ENCODE measurements at places on chromosomes 12 and 14.

DNA sequence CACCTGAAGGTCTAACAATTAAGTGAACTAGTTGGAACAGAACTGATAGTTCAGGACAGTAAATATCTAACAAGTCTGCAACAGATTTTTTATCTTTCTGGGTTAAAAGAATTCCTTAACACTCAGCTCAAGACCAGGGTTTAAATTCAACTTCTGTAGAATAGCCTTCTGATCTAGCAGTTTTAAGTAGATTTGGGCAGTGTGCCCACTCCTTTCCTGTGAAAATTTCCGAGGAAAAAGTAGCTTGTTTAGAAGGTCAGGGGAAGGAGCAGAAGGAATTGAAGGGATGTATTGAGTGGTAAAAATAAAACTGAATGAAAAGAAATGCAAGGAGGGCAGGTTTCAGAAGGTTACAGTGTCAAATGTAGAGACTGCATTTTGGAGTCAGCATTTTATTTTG lies 45.8 kb downstream of the ATL1 start:
- no peak for DNase-seq

- no peak for DNase-seq
These were observed 62.3 kb downstream of the SUSD6 start for GRCh38 chr14:69673578-69674305.

DNA sequence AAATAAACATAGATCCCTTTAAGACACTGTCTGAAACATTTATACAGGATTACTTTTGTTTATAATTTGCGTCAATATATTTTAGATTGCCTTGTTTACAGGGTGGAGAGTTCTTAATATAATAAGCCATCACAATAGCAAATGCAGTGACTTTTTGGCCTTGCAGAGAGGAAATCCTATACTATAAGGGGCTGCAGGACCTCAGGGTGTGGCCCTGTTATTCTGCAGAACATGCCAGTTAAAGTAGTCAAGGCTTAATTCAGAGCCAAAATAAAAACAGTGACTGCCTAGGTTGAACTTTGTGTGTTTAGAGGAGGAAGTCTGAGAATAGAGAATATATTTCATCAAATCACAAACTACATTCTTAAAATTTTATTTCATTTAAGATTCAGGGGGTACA lies 381.6 kb downstream of the DUSP6 start:
- no peak for DNase-seq

DNA sequence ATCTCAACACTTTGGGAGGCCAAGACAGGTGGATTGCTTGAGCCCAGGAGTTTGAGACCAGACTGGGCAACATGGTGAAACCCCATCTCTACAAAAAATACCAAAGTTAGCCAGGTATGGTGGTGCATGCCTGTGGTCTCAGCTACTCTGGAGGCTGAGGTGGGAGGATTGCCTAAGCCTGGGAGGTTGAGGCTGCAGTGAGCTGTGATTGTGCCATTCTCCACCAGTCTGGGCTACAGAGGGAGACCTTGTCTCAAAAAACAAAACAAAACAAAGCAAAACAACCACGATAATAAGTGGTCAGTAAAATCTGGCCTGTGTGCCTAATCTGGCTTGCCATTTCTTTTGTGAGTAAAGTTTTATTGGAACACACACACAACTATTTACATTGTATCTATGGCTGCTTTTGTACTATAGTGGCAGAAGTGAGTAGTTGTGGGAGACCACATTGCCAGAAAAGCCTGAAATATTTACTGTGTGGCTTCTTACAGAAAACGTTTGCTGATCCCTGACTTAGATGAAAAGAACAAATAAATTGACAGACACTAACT lies 19.4 kb upstream of the KLRG1 start:
- DNase-seq = no peak

GRCh38 chr14:22819151-22819988 lies 4.1 kb upstream of the SLC7A7 start:
- no peak for DNase-seq

- no peak for DNase-seq
These were observed 12.2 kb downstream of the EVL start for GRCh38 chr14:100077441-100077840.

- DNase-seq = peak; percentile 41
These were observed 4.9 kb downstream of the PTGDR start for GRCh38 chr14:52272375-52272774.

- no peak for DNase-seq
These were observed 1387.5 kb downstream of the LRFN5 start for GRCh38 chr14:42994051-42994736.

- no peak for DNase-seq
These were observed 32.7 kb downstream of the RTRAF start for GRCh38 chr14:52021957-52022600.

GRCh38 chr12:15044471-15044870 lies 71.6 kb downstream of the PDE6H start:
- DNase-seq = no peak

GRCh38 chr12:127607146-127607725 lies 659.7 kb upstream of the TMEM132C start:
- DNase-seq = no peak

DNA sequence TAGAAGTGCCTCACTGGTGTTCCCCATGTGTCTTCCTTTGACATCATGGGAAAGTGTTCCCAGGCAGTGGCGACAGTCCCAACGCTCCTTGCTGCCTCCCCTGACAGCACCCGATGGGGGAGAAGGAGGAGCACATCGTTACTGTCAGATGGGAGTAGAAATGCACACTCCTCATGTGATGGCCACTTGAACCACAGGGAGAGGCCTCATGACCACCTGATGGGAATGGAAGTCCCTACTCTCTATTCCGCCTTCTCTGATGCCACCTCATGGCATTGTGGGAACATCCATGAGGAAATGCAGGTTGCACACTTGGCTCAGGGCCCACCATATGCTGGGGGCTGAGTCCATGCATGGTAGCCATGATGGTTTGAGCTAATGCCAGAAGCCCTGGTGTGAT lies 14.3 kb upstream of the CORO1C start:
- DNase-seq = no peak

GRCh38 chr12:2797721-2798418 lies 3.1 kb downstream of the FKBP4 start:
- no peak for DNase-seq

DNA sequence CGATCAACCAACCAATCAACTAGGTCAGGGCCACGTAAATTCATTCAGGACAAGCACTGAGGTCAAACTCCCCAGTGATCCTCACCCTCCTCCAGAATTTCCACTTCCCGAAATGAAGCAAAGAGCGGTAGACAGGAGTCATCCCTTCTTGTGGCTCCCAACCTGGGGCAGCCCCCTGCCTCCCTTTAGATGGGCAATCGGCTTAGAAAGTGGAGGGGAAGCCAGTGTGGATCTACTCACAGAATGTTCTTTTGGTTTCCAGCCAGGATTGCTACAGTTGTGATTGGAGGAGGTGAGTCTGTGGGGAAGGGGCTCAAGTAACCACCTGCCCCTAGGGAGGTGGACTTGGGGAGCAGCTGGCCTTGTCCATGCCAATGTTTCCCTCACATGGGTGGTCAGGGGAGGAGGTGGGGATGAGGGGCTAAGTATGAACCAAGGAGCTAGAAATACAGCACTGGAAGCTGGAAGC lies 4.1 kb downstream of the IFI27 start:
- DNase-seq = no peak

GRCh38 chr12:113142173-113142885 lies 6.8 kb upstream of the RASAL1 start:
- peak; percentile 52 for DNase-seq

- no peak for DNase-seq
These were observed 884 bp downstream of the CAPRIN2 start for GRCh38 chr12:30753751-30754382.

DNA sequence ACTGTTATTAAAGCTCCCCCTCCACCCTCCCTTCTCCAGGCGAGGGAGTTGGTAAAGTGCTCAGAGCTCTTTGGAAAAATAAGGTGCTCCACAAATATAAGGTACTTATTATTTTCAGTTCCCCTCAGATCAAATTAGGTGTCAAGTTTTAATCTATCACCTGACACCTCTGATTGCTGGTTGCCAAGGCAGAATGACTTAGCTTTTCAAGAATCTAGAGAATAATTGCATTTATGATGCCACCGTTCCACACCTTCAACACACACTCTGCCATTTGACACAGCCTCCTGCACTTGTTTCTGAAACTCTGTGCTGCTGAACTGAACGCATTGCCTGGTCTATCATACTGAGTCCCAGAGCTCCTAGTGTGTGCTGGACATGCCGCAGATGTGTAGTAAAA lies 128.6 kb downstream of the CRACR2A start:
- DNase-seq = no peak

GRCh38 chr14:76491172-76491930 lies 115.4 kb downstream of the ESRRB start:
- no peak for DNase-seq

GRCh38 chr12:71878208-71878607 lies 38.6 kb downstream of the TBC1D15 start:
- DNase-seq = no peak

- no peak for DNase-seq
These were observed 22.5 kb downstream of the E2F7 start for GRCh38 chr12:77042833-77043232.

DNA sequence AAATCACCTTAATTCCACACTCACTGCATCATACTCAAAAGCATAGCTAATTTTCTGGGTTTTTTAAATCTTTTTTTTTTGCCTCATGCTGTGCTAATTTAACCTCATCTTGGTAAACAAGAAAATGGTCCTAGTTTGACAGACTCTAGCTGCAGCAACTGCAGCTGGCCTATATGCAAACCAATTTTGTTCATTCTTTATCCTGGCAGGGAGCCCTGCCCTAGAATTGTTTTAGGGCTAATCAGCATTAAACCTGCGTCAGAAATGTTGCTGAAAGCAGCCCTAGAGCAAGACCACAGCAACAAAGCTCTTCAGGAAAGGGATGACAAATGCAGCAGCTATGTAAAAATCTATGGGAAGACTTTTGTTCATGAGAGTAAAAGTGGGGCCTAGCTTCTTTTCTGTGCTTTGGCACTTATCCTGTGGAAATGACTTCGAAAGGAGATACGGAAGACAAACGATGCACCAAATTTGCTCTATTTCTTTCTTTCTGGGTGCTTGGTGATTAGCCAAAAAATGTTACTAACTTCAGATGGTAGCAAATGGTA lies 72.2 kb downstream of the DENND5B start:
- no peak for DNase-seq

DNA sequence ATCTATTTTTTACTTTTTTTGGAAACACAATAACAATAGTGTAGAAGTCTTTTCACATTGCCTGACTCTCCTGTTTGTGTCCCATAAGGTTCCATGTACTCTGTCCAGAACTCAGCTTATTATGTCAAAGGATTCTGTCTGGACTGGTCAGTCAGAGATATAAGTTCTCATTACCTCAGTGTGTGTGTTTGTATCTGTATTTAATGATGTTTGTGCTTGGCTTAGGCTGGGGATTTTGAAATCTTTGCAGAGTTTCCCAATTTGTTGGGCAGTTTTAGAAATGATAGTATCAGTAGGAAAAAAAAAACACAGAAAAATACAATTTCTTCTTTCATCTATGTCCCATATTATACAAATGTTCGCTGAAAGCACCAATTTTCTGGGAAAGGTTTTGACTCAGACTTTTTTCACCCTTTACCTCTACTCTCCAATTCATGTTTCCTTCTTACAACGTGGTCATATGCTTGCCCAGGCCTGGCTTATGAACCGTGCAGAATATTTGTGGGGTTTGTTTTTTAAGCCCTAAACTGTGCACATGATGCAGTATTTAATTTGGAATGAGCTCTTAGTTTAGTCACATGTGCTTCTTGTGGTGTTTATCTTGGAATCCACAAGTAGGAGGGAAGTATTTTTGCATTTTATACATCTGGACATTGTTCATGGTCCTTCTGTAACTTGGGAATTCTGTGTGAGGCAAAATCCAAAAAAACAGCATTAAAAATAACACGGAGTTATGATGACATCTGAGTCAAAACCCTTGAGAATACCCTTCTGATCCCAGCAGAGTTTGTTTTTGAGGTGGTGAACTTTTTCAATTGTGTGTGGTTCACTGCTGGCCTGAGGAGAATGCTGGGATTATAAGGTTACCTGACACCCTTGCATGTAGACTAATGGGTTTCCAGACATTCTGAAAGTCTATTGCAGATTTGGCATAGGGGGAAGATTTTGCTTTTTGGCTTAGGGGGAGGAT lies 121.2 kb downstream of the RAD51B start:
- DNase-seq = no peak

DNA sequence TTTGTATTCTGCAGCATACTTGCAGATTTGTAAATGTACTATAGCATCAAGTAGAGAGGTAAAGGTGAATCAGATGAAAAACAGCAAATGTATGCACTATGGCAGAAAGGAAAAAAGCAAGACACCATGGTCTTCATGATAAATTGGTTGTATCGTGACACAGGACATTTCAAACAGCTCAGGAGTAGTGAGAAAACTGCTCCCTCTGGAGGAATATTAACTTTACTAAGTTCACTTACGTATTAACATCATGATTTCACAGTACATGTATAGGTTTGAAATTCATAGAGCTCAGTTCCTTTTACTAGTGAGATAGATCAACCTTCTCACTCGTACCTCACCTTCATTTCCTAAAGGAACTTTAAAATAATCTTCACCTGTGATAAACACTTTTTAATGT lies 6.5 kb downstream of the MBIP start:
- no peak for DNase-seq

GRCh38 chr12:118682656-118683055 lies 298.7 kb upstream of the SRRM4 start:
- DNase-seq = no peak

DNA sequence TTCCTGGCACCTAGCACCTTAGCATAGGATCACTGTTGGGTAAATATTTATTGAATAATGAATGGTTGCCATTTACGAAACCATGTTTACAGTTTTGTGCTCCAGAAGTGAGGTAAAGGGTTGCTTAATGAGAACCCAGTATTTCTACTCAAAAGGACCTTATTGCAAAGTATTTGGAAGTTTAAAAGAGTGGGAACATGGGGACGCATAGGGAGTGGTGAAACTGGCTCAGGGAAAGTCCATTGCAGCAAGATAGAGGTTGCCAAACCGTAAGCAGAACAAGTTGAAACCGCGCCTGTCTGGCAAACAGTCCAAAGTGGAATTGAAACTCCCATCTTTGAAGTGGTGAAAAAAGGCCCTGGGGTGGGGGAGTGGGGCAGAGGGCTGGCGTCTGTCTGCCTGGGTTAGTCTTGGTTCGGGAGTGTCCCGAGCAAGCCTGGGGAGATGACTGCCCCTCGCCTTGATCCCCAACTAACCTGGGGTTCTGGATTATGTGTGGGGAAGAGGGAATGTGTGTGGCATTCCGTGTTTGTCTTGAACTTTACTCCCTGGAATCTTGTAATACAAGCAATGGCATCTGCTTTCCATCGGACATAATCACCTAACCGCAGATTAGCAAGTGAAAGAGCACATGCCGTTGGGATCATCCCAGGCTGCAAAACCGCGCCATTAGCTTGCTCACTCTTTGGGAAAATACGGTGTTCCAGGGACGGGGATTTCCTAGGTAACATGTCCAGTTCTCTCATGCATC lies 7.2 kb downstream of the ALDH2 start:
- DNase-seq = no peak

GRCh38 chr14:87705439-87705896 lies 287.5 kb downstream of the GALC start:
- DNase-seq = no peak

- DNase-seq = no peak
These were observed 29.6 kb upstream of the NTN4 start for GRCh38 chr12:95820096-95820703.
